ENCODE measurements at places on chromosomes 4 and X.

DNA sequence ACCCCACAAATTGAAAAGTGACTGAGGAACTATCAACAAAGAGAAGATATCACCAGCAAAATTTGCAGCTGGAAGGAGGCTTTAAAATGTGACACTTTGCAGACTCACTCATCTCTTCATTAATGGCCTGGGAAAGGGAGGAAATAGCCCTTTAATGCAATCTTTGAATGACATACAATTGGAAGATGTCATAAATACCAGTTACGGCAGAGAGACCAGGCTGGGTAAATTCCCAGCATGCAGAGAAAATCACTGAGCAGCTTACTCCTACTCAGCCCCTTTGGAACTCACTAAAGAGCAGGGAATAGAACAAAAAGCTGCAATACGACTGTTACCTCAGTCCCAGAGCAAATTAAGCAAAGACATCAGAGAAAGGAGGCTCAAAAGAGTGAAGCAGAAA is 238.9 kb downstream of the HS3ST1 start:
- DNase-seq, result no peak

GRCh38 chrX:12349201-12349600 is 210.9 kb downstream of the FRMPD4 start:
- DNase-seq, result no peak

DNA sequence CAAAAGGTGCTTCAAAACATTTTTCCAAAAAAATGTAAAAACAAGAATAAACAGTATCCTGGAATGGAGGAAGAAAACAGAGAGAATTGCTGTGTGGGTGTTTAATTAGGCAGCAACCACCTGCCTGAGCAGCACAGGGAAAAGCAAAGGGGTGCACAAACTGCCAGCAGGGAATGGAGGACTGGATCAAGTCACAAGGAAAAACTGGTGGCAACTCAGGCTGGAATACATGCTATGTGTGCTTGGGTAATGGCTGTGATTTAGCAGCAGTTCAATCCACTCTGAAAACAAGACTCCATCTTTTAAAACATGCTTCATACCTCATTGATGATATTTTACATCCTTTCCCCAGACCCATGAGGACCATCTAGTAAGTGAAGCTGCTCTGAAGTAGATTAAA is 179.5 kb downstream of the HS6ST2 start:
- DNase-seq, result peak; percentile 11

DNA sequence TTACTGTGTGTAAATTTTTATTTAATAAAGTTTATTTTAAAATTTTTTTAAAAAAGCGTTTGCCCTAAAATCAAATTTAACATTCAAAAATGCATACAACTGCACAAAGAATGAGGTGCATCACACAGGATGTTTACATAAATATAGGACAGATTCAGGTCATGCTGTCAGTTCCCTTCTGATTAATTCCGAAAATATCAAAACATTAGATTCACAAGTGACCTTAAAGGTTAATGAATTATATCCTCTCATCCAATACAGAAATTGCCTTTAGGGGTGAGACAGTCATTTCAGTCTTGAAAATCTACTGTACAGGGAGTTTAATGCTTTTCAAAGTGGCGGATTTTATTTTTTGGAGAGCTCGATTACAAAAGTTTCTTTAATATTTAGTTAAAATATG is 208.7 kb upstream of the FTHL17 start:
- no peak for DNase-seq

DNA sequence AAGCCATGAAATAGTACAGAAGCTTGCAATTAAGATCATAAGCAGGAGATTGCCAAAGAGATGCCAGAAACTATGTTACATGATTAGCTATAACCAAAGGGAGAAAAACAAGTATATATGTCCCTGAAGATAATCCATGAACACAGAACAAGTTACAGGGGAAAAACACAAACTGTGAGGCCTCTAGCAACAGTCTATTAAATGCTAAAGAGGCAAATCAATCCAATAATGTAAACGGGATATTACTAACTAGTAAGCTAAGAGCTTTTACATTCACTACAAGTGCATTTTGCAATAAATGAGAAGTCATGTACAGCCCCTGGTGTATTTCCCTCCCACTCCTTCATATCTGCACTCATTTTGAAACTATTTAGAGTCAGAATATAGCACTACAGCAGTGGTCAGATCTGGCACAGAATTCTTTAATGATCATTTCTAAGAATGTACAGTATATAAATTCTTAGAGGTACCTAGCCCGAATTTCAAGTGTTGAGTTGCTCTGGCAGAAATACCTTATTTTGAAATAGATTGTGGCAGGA is 449.8 kb upstream of the SMIM31 start:
- DNase-seq, result no peak

GRCh38 chr4:76420188-76420761 is 666 bp downstream of the CCDC158 start:
- no peak for DNase-seq

- peak; percentile 72 for DNase-seq
These were observed 5.9 kb upstream of the HSD17B10 start for GRCh38 chrX:53440101-53440500.

GRCh38 chr4:168622600-168622999 is 125.7 kb downstream of the PALLD start:
- DNase-seq, result no peak

- DNase-seq, result no peak
These were observed 46.0 kb upstream of the MGST2 start for GRCh38 chr4:139619644-139620043.

- DNase-seq, result no peak
These were observed 15.1 kb downstream of the L1CAM start for GRCh38 chrX:153870791-153871360.

Data from DMS 273 treated with DMSO at 0.1 percent for 48 hours (cell line).